ENCODE measurements at places on chromosomes 5 and 9. TPM values are rescaled to one million over a fixed set of nuclear protein-coding genes. Genes with fewer than 3 reads are reported as not detected.

The ADAMTS6 gene
- 3.7 TPM for total RNA-seq

The LECT2 gene
- not detected for total RNA-seq

The CEP72 gene
- total RNA-seq: 5.0 TPM

The SLC34A3 gene
- not detected for total RNA-seq

The PKD2L2 gene
- not detected for total RNA-seq

The SHOC1 gene
- total RNA-seq: not detected

The TMED7 gene
- 82.0 TPM for total RNA-seq

The SKP2 gene
- 7.8 TPM for total RNA-seq

The GDA gene
- not detected for total RNA-seq

The LRRC19 gene
- not detected for total RNA-seq

The TAF7 gene
- 44.9 TPM for total RNA-seq

The PBX3 gene
- total RNA-seq: 93.1 TPM

The RNF183 gene
- total RNA-seq: not detected

The SLC36A2 gene
- total RNA-seq: not detected

The SAXO1 gene
- total RNA-seq: not detected

The IL9 gene
- not detected for total RNA-seq

The IGIP gene
- total RNA-seq: 28.0 TPM

The SPINK4 gene
- total RNA-seq: not detected

The ADAMTS12 gene
- 4.4 TPM for total RNA-seq

The OMD gene
- total RNA-seq: 23.9 TPM

The ADGRD2 gene
- total RNA-seq: not detected

The ENTREP1 gene
- 3.6 TPM for total RNA-seq

The NME5 gene
- total RNA-seq: 1.5 TPM
